ENCODE measurements at places on chromosomes 11 and 22. TPM values are rescaled to one million over a fixed set of nuclear protein-coding genes. Genes with fewer than 3 reads are reported as not detected.

Gene DDT
- 126 TPM for total RNA-seq

Gene ABCG4
- 0.31 TPM for total RNA-seq

Gene LBHD1
- total RNA-seq: 4.2 TPM

Gene TUB
- total RNA-seq: 7.6 TPM

Gene GAB4
- not detected for total RNA-seq

Gene DDI1
- total RNA-seq: not detected

Gene OR5A1
- total RNA-seq: not detected

Gene KRTAP5-11
- total RNA-seq: not detected

Gene WBP2NL
- 0.39 TPM for total RNA-seq

Gene MPPED2
- not detected for total RNA-seq

Gene RBX1
- total RNA-seq: 50.9 TPM

Gene DDX10
- 11.6 TPM for total RNA-seq

Gene NELL1
- total RNA-seq: not detected

Gene F2
- not detected for total RNA-seq

Gene FZD4
- 34.6 TPM for total RNA-seq

Gene OR6A2
- total RNA-seq: not detected

Gene PKNOX2
- total RNA-seq: 6.6 TPM

Gene MS4A1
- total RNA-seq: not detected

Gene TMEM191C
- not detected for total RNA-seq

Gene INSC
- total RNA-seq: not detected

Gene NEFH
- 0.94 TPM for total RNA-seq

Gene CARD18
- total RNA-seq: not detected

Gene SLC22A12
- total RNA-seq: not detected

Gene STK33
- 1.4 TPM for total RNA-seq

Gene INPP5J
- total RNA-seq: not detected

Gene OR52A1
- total RNA-seq: not detected

Gene KCNJ1
- total RNA-seq: not detected

Gene TYMP
- 36.5 TPM for total RNA-seq

Gene APIP
- 15.5 TPM for total RNA-seq

Gene OR52M1
- not detected for total RNA-seq

Gene OR10A2
- total RNA-seq: not detected

Gene SEZ6L
- total RNA-seq: not detected

Gene PKDREJ
- total RNA-seq: 0.06 TPM

Gene CDC42EP1
- 67.3 TPM for total RNA-seq

Measured in cardiac ventricle fibroblast (primary cell).